ENCODE measurements at places on chromosomes 1 and 21.

GRCh38 chr1:164589961-164590507, 31.1 kb downstream of the PBX1 start:
- DNase-seq = no peak

- DNase-seq = no peak
Observed at GRCh38 chr21:46050668-46051378, 47.1 kb upstream of the COL6A2 start.

- DNase-seq = no peak
Observed at GRCh38 chr1:107593501-107594209, 371.3 kb downstream of the VAV3 start.

DNA sequence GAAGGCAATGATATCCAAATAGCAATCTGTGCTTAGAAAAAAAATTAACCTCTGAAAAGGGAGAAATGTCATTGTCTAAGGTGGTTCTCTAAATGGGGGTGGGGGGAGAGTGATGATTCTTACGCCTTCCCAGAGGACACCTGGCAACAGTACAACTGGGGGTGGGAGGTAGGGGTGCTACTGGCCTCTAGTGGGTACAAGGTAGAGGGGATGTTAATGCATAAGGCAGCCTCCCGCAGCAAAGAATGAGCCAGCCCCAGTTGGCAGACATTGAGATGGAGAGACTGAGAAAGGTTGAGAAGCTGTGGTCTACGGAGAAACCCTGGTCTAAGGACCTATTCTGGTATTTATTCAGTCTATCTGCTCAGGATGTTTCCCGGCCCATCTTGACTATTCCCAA, 472.2 kb upstream of the RUNX1 start:
- DNase-seq = no peak

DNA sequence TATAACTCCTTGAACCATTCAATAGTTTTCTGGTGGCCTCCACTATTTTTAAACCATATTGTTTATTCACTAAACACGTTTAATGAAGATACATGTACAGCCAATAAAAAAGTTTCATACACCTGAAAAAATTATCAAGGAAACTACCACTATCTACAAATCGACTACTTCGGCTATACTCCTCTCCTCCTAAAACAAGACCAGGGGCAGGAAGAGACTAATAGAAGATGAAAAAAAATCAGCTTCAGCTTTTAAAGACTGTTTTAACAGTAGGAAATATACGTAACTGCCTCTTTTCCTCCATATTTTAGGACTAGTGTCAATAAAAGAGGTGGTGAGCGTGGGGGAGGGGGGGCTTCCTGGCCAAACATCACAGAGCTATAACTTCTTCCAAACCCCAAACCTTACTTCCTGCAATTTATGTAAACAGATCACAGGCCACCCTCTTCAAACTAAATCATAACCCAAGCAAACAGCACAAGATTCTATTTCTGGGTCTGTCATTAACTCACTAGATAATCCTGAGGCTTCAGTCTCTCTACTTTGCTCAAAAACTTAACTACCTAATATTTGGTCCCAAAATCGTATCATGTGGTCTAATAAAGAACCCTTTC, 15.1 kb downstream of the FOXJ3 start:
- DNase-seq = no peak

GRCh38 chr1:84693005-84693404, 2.7 kb upstream of the SSX2IP start:
- DNase-seq = no peak

- no peak for DNase-seq
Observed at GRCh38 chr1:56533197-56533596, 46.2 kb downstream of the PLPP3 start.

DNA sequence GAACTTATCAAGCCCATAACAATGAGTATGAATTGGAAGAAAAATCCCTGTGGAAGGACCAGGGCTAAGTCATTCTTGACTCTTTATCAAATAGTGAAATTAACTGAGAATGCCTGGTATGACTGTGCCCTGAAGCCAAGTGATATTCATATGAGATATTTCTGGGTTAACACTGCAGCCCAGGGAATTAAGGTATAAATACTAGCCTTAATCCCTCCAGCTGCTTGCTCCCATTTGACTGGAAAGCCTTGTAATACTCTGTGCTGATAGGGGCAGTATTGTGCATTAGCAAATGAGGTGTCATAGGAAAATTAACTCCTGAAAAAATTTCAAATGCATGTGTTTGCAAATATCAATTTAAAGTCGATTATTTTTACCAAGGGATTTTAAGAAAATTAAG, 568.8 kb downstream of the LMO4 start:
- DNase-seq = no peak

DNA sequence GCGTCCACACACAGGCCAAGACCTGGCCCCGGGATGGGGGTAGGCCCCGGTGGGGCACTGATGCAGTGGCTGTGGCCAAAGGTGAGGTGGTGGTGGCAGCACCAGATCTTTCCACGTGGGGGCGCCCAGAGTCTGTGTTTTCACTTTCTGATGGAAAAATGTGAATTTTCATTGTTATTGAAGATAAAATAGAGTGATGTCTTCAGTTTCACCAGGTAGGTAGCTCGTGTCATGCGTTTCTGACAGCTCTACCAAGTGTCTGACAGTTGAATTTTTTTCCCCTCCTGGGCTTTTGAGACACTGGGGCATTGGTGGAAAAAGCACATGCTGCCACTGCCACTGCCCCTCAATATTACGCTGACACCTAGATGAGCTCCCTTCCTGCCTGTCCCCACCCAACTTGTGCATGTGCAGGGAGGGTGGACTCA, 40.0 kb upstream of the MAGOH start:
- peak; percentile 75 for DNase-seq

DNA sequence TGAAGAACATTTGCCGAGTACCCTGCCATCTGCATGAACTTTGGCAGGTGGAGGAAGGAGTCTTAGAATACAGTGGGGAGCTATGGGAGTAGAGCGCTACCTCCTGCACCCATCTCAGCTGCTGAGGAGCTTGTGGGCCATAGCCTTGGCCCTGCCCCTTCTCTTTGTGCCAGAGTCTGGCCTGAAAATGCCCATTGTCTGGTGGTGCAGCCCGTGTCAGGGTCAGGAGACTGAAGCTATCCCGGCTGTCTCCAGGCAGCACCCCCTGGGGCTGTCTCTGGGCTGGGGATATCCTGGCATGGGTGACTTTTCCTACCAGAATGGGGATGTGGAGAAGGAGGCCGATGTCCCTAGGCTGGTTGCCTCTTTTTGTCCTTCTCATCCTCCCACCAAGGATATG, 7.3 kb downstream of the IPO13 start:
- peak; percentile 5 for DNase-seq

DNA sequence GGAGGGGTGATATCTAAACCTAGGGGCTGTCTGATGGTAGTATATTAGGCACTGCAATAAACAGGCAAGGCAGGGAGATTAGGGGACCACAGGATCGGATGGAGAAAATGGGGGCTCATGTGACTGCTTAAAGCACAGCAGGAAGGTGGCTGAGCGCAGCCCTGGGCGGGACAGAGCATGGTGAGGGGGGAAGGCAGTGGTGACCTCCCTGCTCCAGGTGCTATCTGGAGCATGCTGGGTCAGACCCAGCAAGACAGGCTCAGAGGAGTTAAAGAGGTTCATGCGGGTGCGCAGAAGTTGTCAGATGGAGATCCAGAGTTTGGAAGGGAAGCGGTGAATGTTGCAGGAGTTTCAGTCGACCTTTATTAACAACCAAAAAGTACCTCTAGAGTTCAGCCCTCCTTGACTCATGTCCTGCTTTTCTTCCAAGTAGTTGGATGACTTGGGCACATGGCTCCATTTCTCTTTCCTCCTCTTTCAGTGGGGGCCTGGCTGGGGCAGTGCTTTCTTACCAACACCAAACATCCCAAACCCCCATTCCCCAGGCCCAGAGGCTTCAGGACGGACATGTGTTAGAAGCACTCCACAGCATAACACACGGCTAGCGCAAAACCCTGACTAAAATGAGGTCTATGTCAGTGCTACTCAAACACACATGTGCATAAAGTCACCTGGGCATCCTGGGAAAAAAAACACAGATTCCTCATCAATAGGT, 41.5 kb downstream of the CAPN9 start:
- DNase-seq = no peak

DNA sequence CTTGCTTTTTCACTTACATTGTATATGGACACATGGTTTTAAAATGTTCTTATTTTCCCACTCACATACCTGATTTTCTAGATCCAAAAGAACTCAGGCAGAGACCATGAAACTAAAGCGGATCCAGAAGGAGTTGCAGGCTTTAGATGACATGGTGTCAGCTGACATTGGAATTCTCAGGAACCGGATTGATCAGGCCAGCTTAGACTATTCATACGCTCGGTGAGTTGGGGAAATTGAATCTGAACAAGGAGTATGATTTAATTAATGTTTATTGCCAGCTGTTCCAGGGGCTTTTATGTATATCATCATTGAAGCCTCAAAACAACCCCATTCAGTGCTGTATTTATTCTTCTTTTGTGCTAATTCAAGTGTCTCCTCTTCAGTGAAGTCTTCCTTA, 12.7 kb downstream of the GORAB start:
- no peak for DNase-seq

DNA sequence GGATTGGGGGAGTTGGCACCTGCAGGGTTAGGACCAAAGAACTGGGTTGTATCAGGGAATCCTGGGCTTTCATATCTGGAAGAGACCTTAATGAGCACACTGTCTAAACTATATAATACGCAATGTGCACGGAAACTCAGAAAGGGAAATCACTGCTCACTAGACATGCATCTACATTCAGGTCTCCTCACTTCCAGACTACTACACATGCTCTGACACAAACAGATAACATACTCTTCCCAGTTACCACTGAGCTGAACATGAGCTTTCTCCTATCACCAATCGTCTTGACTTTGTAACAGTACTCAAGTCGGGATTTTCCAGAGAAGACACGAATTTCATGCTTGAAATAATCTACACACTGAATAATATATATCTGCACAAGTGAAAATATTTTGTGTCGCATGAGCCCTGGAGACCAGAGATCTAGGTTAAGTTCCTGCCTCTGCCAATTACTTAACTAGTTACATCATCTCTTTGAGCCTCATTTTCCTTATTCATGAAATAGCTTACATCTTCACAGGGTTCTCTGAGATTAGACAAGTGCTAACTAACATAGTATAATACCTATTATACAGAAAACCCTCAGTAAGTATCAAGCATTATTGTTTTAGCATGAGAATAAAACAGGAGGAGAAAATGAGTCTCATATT, 101.1 kb downstream of the JAK1 start:
- no peak for DNase-seq

GRCh38 chr1:223811634-223812101, 34.1 kb downstream of the TP53BP2 start:
- no peak for DNase-seq

GRCh38 chr1:222126052-222126451, 384.2 kb upstream of the DUSP10 start:
- DNase-seq = no peak

- peak; percentile 85 for DNase-seq
Observed at GRCh38 chr1:11037740-11038182, 9.3 kb downstream of the MASP2 start.

DNA sequence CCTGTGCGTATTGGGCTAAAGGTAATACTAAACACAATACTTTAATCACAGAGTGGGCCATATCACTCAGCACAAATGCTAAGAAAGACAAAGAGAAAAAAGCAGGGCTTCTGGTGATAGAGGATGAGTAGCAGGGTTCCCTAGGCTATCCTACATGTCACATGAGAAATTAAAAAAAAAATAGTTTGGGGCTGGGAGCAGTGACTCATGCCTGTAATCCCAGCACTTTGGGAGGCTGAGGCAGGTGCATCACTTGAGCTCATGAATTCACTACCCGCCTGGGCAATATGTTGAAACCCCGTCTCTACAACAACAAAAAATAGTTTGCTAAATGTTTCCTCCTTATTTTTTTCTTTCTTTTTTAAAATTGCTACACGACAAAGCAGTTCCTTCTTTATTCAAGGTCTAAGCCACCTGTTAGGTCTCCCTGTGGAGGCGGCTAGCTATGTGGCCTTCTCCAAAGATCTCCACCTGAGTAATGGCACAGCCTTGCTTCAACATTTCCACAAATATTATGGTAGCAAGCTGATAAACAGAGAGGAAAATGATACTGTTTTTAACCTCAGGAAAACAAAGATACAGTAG, 1.5 kb downstream of the ENSA start:
- no peak for DNase-seq

- DNase-seq = no peak
Observed at GRCh38 chr1:201080135-201080534, 32.1 kb downstream of the CACNA1S start.

GRCh38 chr1:160711602-160712311, at the start of gene CD48:
Gene CD48 (minus strand): TSS chr1:160711822. CDS start chr1:160711763, 59 bp downstream.
- DNase-seq = no peak

DNA sequence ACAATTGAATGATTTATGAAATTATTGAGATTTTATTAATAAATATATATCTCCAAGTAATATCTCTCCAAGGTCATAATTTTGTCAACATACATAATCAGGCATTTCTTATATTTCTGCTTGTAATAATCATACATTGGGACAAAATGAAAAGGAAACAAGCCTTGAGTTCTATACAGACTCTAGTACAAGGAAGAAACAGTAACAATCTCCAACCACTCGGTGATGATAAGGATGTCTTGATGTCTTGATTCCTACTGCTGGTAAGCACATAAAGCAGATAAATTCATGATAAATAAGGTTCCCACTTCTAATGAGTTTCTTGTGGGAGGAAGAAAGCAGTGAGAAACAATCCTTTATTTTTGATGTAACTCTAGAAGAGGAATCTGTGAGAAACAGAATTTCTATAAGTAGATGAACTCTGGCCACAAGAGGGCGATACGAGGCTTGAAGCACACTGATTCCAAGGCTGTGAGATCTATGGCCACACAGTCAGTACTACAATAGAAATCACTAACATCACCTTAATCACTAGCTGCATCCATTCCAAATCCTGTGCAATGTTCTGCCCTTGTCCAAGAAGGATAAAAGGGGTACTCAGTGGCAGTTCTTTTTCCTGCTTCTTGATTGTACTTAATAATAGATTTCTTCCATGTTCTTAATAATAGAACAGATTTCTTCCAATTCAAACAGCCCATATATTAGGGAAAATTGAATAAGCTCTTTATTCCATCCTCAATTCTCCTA, 41.4 kb upstream of the LRRC8B start:
- peak; percentile 64 for DNase-seq

GRCh38 chr1:175725684-175726083, 17.7 kb downstream of the TNR start:
- DNase-seq = peak; percentile 27

DNA sequence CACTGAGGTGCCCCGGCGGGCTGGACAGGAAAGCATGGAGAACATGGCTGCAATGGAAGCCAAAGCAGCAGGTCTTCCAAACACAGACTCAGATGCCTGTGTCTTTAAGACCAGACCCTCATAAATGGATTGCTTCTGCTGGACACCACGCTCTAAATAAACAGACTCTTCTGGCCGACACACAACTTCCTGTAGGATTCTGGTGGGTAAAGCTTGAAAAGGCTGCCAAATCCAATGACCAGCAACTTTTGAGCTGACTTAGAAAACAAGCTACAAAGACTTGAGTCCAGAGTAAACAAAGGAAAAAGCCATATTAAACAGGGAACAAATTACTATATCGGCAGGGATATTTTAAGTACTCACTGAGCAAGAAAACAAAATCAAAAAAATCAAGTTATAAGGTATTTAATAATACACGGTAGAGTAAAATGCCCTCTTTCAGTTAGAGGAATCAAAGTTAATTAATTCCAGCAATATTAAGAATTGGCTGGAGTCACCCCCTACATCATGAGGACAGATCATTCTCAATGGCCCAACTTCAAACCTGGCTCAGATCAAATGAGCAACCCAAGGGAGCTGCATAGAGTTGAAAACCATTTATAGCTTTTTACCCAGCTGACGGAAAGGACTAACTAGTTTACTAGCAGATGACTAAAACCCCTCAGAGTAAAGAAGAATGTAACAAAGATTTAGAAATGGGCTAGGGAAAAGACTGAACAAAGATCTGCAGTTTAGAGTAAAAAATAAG, 102.4 kb downstream of the TGFBR3 start:
- DNase-seq = no peak

All from retina (tissue), 1 donor.